Adrenal gland (tissue), 19 donors: ENCODE measurements at places on chromosomes 1 and 21. TPM values are rescaled to one million over a fixed set of nuclear protein-coding genes. Genes with fewer than 3 reads are reported as not detected.

- no peaks in the 10 kb centered on the region for H3K36me3 ChIP-seq
- no peak for DNase-seq
- peaks cover 11% of the 10 kb centered on the region for H3K27me3 ChIP-seq
Observed at GRCh38 chr21:41722052-41723018, 44.5 kb downstream of the RIPK4 start.

DNA sequence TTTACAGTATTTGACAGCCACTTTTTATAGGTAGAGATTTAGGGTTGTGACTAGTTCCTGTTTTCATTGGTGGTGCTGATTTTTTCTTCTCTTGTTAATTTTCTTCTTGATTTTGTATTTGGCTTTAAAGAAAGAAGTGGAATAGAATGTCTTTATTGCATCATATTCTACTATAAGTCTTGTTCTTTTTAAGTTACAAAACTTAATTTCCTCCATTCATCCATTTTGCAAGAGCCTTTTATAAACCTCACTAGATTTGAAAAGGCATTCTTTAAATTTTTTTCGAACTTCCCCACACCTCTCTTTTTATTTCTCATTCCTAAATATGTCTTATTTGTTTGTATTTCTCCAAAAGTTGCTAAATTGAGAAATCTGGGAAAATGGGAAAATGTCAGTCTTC, 1368.6 kb upstream of the ADGRL4 start:
- H3K27me3 ChIP-seq, result no peaks in the 10 kb centered on the region
- H3K27ac ChIP-seq, result no peak overlapping the region
- no peak overlapping the region for H3K4me3 ChIP-seq

DNA sequence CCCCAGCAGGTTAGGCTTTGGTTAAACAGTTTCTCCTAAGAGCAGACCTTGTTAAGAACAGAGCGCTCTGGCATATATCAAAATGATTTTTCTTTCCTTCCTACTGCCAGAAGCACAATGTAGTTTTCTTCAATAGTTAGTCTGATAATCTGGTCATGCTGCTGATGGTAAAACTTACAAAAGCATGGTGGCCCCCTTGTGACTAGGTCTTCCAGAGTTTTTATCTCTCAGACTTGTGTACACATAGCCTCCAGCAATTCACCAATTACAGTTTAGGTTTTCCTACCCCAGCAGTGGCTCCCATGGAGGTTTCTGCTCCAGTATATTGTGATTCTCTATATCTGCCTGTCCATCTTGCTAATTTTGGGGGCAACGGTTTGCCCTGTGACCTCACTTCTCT, 73.3 kb upstream of the DPH5 start:
- no peaks in the 10 kb centered on the region for H3K4me1 ChIP-seq
- DNase-seq, result no peak
- no peaks in the 10 kb centered on the region for H3K27me3 ChIP-seq
- H3K27ac ChIP-seq, result no peak overlapping the region
- no peak overlapping the region for H3K4me3 ChIP-seq

DNA sequence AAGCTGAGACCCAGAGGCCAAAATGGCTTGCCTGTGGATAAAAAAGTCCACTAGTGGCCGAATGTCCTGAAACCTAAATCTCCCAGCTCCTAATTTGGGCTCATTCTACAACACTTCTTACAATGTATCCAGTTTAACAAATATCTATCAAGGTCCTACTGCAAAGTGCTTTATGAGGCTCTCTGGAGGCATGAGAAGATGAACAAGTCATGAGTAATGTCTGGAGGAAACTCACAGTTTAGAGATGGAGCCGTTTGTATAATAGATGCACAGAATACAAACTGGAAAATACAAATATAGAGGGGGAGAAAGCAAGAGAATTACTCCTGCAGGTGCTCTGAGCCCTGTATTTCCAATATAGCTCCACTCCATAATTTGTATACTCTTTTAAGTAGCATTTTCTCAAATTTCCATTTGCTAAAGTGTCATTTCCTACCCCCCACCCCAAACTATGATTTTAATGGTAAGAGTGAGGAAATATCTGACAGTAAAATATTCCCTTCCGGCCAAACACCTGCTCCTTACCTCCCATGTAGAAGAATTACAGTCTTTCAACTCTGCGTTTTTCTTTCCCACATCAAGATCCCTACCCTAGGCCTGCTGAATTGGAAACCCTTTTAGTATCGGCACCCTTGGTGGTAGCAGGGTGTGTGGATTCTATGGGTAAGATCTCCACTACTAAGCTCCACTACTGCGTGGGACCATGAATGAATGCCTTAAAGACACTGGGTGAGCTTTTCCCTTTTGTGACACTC, 3.3 kb upstream of the ADAMTS5 start:
- H3K4me1 ChIP-seq, result no peaks in the 10 kb centered on the region
- no peaks in the 10 kb centered on the region for H3K36me3 ChIP-seq

DNA sequence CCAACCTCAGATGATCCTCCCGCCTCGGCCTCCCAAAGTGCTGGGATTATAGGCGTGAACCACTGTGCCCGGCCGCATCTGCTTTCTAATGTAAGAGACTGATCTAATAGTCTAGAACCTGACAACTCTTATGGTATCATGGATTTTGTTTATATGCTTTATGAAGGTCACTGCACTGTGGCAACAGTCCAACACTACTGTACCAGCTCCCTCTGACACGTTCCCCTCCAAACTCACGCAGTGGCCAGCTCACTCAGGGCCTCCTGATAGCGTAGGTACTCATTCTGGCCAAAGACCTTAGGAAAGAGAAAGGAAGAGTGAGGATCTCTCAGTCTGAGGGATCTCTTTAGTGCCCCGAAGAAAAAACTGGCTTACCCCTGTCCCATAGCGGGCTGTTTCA, 6.0 kb upstream of the CFAP141 start:
- no peaks in the 10 kb centered on the region for H3K27me3 ChIP-seq
- no peaks in the 10 kb centered on the region for H3K36me3 ChIP-seq
- H3K27ac ChIP-seq, result peak overlapping the region; percentile 32
- H3K4me3 ChIP-seq, result no peak overlapping the region

- peaks cover 6% of the 10 kb centered on the region for H3K4me1 ChIP-seq
- H3K27me3 ChIP-seq, result no peaks in the 10 kb centered on the region
- DNase-seq, result no peak
Observed at GRCh38 chr1:222975472-222976122, 160.8 kb downstream of the DISP1 start.

Gene NES
- total RNA-seq, result 13.6 TPM

DNA sequence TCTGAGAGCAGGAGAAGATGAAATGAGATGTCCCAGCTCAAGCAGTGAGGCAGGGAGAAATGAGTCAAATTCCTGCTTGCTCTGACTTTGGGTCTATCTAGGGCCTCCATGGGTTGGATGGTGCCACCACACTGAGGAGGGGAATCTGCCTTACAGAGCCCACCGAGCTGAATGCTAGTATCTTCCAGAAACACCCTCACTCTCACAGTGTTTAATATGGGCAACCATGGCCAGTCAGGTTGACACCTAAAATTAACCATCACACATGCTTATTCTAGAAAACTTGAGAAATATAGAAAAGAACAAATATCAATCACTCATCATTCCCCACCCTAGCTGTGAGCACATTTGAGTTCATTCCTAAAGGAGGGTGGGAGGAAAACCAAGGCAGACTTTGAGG, 29.4 kb upstream of the FHAD1 start:
- H3K36me3 ChIP-seq, result no peaks in the 10 kb centered on the region
- H3K27ac ChIP-seq, result peak overlapping the region; percentile 32
- H3K27me3 ChIP-seq, result no peaks in the 10 kb centered on the region
- no peak for DNase-seq
- no peak overlapping the region for H3K4me3 ChIP-seq

- peak overlapping the region; percentile 81 for H3K27ac ChIP-seq
- no peaks in the 10 kb centered on the region for H3K27me3 ChIP-seq
- peak; percentile 43 for DNase-seq
- peaks cover 5% of the 10 kb centered on the region for H3K4me1 ChIP-seq
- no peaks in the 10 kb centered on the region for H3K36me3 ChIP-seq
Observed at GRCh38 chr1:200409203-200409760, 554 bp downstream of the ZNF281 start.

GRCh38 chr1:198597690-198598430, 41.0 kb upstream of the PTPRC start:
- H3K4me1 ChIP-seq, result no peaks in the 10 kb centered on the region
- no peak overlapping the region for H3K27ac ChIP-seq
- no peaks in the 10 kb centered on the region for H3K36me3 ChIP-seq
- no peaks in the 10 kb centered on the region for H3K27me3 ChIP-seq

- no peaks in the 10 kb centered on the region for H3K36me3 ChIP-seq
- no peak overlapping the region for H3K4me3 ChIP-seq
- no peak for DNase-seq
- H3K4me1 ChIP-seq, result no peaks in the 10 kb centered on the region
- H3K27ac ChIP-seq, result no peak overlapping the region
Observed at GRCh38 chr1:235357485-235358373, 9.5 kb upstream of the TBCE start.

Gene CCDC30
- total RNA-seq, result 6.5 TPM

- peaks cover 71% of the 10 kb centered on the region for H3K4me1 ChIP-seq
- no peaks in the 10 kb centered on the region for H3K27me3 ChIP-seq
- no peaks in the 10 kb centered on the region for H3K36me3 ChIP-seq
- no peak overlapping the region for H3K4me3 ChIP-seq
- H3K27ac ChIP-seq, result peak overlapping the region; percentile 64
Observed at GRCh38 chr1:155010211-155010918, 7.8 kb downstream of the ZBTB7B start.

GRCh38 chr21:41768437-41769042, 1.7 kb upstream of the RIPK4 start:
- H3K4me3 ChIP-seq, result no peak overlapping the region
- H3K27ac ChIP-seq, result no peak overlapping the region
- H3K27me3 ChIP-seq, result peaks cover 64% of the 10 kb centered on the region
- H3K4me1 ChIP-seq, result no peaks in the 10 kb centered on the region

GRCh38 chr1:234538062-234538731, 59.2 kb upstream of the TARBP1 start:
- H3K27me3 ChIP-seq, result no peaks in the 10 kb centered on the region
- no peak overlapping the region for H3K4me3 ChIP-seq
- no peaks in the 10 kb centered on the region for H3K36me3 ChIP-seq
- H3K4me1 ChIP-seq, result peaks cover 57% of the 10 kb centered on the region
- no peak overlapping the region for H3K27ac ChIP-seq

GRCh38 chr1:104341944-104342343, 592.2 kb downstream of the AMY1C start:
- no peak overlapping the region for H3K27ac ChIP-seq
- no peak for DNase-seq
- H3K27me3 ChIP-seq, result no peaks in the 10 kb centered on the region
- no peak overlapping the region for H3K4me3 ChIP-seq
- H3K36me3 ChIP-seq, result no peaks in the 10 kb centered on the region

DNA sequence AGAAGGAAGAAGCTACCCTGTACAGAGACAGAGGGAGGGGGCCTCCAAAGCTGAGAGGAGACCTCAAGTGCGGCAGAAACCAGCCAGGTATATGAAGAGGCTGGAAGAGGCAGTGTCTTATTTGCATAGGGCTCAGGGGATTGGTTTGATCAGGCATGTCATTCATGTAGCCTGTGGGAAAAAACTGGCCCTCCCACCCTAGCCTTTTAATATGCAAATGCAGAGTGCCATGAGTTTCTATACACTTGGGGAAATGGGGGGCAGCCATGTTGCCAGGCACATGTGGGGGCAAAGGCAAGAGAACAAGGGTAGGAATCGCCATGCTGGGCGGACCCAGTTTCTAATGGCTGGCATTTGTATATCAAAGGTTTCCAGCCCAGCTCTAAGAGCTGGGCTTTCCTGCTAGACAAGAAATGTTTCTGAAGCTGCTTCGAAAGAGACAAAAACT, 172.7 kb downstream of the RASAL2 start:
- H3K4me1 ChIP-seq, result no peaks in the 10 kb centered on the region
- H3K36me3 ChIP-seq, result no peaks in the 10 kb centered on the region
- no peak overlapping the region for H3K27ac ChIP-seq
- no peak for DNase-seq
- no peak overlapping the region for H3K4me3 ChIP-seq

- H3K36me3 ChIP-seq, result no peaks in the 10 kb centered on the region
- H3K27ac ChIP-seq, result peak overlapping the region; percentile 61
- no peaks in the 10 kb centered on the region for H3K27me3 ChIP-seq
- H3K4me1 ChIP-seq, result peaks cover 7% of the 10 kb centered on the region
- H3K4me3 ChIP-seq, result no peak overlapping the region
Observed at GRCh38 chr1:221725735-221726672, 15.9 kb downstream of the DUSP10 start.

DNA sequence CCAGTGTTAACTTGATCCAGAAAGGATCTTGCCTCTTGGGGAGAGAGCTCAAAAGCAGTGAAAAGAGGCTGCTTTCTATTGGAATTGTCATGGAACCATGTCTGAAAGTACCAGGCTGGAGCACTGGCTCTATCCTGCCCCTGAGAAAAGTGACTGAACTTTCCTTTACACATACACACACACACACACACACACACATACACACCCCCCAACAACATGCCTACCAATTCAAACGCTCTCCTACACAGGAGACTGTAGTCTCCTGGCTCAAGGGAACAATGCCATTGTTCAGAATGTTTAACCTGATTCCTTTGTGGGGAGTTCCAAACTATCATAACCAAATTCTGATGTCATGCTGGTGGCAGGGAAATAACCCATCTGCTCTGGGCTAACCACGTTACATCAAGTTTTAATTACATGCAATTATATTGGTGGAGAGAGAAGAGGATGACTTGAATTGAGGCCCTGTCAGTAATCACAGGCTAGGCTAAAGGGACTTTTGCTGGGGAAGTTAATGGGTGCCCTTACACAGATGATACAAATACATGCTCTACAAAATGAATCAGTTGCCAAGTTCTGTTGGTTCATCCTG, 52.3 kb upstream of the DUSP10 start:
- no peaks in the 10 kb centered on the region for H3K36me3 ChIP-seq
- H3K4me3 ChIP-seq, result no peak overlapping the region
- no peaks in the 10 kb centered on the region for H3K27me3 ChIP-seq
- DNase-seq, result no peak

Gene DDR2
- total RNA-seq, result 237 TPM

GRCh38 chr21:42495765-42496119, 282 bp downstream of the RSPH1 start:
- no peaks in the 10 kb centered on the region for H3K36me3 ChIP-seq
- DNase-seq, result no peak
- H3K4me1 ChIP-seq, result no peaks in the 10 kb centered on the region
- H3K4me3 ChIP-seq, result no peak overlapping the region
- H3K27me3 ChIP-seq, result no peaks in the 10 kb centered on the region

- H3K36me3 ChIP-seq, result no peaks in the 10 kb centered on the region
- H3K27me3 ChIP-seq, result no peaks in the 10 kb centered on the region
- DNase-seq, result no peak
- H3K27ac ChIP-seq, result no peak overlapping the region
Observed at GRCh38 chr1:155982106-155982505, 3.8 kb upstream of the ARHGEF2 start.
